Stimulated activated CD4-positive, alpha-beta T cell treated with anti-CD3 and anti-CD28 coated beads, TNF-alpha, amount 100 ng/mL, for 48 hours (primary cell): ENCODE measurements at places on chromosomes 5 and 9.

DNA sequence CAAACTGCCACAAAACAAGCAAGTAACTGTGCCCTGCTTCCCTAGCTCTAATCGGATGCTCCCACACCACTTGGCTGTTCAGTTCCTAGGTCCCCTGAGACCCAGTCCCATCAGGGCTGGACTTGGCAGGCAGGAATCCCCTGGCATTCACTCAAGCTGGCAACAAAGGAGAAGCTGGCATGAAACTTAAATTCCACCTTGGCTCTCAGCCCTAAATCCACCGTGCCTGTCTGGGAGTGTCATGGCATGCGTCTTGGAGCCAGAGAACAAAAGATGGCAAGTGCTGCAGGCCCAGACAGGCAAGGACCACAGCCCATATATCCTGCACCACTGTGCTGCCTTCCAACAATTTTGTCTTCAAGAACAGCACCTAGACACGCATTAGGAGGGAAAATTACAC is 38.2 kb downstream of the ETF1 start:
- no peak for DNase-seq

DNA sequence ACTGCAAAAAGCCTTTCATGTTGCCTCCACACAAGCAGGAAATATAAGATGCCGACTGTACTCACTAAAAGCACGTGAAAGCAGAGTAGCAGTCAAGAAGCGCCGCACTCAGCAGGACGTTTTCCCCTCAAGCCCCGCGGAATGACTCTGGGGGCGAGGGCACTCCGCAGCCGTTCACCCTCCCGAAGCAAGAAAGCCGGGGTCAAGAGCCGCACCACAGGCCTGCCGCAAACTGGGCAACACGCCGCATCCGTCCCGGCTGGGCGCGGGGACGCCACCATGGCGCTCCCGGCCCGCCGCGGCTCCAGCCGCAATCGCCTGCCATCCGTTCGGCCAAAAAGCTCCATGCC is 364 bp downstream of the RPS6 start:
- DNase-seq: no peak

DNA sequence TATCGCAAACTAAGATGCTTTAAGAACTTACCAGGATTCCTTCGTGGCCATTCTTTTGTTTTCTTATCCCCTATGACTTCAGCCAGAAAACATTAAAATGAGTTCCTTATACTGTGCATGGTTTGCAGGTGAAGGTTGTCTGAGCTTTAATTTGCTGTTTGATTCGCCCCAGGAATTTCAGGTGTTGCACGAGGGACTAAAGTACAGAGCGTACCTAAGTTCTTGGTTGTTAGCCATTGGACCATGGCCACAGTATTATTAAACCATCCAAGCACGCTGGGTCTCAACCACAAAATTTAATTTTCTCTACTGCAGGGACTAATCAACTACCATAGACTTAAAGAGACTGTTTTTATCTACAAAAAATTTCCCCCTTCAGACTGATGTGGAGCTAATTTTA is 208.4 kb upstream of the MPDZ start:
- DNase-seq: no peak

DNA sequence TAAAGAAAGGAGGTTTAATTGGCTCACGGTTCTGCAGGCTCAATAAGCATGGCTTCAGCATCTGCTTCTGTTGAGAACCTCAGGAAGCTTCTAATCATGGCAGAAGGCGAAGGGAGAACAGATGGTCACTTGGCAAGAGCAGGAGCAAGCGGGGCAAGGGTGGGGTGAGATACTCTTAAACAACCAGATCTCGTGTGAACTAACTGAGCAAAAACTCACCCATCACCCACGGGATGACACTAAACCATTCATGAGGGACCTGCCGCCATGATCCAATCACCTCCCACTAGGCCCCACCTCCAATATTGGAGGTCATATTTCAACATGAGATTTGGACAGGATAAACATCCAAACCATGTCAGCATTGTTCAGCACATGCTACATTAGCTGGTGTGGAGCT is 89.1 kb upstream of the HAND1 start:
- DNase-seq: no peak

DNA sequence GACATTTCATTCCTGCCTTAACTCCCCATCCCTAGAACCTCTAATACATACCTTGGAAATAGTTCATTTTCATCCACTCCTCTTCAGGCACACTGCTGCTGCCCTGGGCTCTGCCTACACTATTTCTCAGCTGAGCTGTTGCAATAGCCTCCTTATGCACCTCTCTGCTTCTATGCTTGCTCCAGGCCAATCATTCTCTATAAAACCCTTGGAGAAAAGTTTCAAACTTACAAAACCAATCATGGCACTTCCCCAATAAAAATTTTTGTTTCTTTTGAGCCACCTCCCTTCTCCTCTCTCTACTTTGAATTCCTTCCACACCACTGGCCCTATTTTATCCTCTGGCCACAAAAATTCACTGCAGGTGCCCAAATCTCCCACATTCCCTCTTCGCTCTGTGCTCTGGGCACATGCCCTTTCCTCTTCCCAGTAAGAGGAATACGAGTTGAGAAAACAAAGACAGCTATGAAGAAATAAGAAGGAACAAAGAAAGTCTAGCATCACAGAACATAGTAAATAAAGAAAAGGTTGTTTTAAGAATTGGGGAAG is 301.4 kb downstream of the ELAVL2 start:
- no peak for DNase-seq

DNA sequence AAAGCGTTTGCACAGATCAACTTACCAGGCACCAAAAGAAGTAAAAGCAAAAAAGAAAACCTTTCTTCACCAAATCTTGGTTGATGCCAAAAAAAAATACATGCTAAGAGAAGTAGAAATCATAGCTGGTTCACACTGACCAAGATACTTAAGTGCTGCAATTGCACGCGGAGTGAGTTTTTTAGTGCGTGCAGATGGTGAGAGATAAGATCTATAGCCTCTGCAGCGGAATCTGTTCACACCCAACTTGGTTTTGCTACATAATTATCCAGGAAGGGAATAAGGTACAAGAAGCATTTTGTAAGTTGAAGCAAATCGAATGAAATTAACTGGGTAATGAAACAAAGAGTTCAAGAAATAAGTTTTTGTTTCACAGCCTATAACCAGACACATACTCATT is 36.4 kb upstream of the CCDC152 start:
- DNase-seq: no peak

GRCh38 chr5:77210964-77211690 is 647 bp downstream of the PDE8B start:
- DNase-seq: no peak

DNA sequence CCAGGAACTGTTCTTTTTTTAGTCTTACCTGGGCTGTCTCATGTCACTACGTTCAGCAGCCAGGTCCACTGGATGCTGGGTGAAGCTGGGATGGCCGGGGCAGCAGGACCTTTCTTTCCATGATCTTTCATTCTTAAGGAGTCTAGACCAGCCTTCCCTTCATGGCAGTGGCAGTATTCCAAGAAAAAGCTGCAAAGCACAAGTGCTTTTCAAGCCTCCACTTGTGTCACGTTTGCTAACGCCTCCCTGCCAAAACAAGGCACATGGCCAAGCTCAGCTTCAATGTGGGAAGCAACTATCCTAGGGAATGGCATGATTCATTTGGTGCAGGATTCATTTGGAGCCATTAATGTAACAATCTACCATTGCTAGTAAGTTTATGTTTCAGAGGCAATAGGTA is 94.8 kb downstream of the RCL1 start:
- DNase-seq: no peak

- no peak for DNase-seq
These were observed 23.5 kb downstream of the ODF2 start for GRCh38 chr9:128479262-128479661.

DNA sequence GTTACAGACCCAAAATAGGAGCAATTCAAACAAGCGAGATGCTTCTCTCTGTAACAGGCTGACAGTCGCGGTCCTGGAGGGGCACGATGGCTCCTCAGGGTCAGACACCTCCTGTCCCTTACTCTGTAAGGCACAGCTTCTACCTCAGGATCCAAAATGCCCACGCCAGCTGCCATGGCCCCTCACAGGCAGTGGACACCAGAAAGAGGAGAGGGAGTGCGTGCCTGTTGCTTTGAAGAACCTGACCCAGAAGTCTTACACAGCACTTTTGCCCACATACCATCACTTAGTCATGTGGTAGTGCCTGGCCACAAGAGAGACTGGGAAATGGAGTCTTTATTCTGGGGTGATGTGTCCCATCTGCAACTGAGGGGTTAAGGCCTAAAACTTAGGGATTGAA is 11.6 kb upstream of the ABL1 start:
- no peak for DNase-seq

- DNase-seq: no peak
These were observed 691 bp downstream of the DMXL1 start for GRCh38 chr5:119071561-119071995.

DNA sequence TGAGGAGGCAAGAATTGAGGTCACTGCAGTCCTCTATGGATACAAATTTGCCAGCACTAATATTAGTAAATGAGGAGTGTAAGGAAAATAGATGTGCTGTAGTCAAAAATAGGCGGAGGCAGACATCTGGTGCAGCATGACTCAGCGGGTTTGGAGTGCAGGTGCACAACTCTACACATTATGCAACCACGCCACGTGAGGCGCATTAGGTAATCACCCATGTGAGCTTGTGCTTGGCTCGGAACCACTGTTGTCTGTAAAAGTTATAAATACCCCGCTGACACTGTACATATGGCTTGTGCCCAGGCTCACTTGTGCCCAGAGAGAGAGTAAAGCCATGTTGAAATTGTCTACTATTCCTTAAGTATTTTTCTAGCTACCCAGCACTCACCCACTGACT is 623.5 kb upstream of the NUDT12 start:
- DNase-seq: no peak

DNA sequence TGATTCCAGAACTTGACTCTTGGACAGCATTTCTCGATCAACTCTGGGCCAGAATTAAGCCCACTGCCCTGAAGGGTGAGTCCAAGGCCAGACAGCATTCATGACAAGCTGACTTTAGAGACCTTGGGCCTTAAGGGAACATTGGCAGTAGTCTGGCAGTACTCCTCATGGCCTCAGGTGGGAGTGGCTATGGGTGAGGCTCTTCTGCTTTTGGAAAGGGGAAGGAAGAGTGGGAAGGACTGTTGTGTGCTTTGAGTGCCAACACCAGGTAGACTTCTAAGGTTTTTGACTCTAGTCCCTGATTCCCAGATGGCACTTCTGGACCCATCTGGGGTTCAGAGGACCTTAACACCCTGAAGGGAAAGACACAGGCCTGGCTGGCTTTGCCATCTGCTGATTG is 530.4 kb downstream of the ACTL7B start:
- DNase-seq: no peak

- no peak for DNase-seq
These were observed 2.1 kb upstream of the IFT74 start for GRCh38 chr9:26954050-26954508.

GRCh38 chr5:42507451-42508097 is 84.3 kb downstream of the GHR start:
- DNase-seq: no peak

- DNase-seq: no peak
These were observed 8.2 kb downstream of the RAPGEF1 start for GRCh38 chr9:131731644-131732043.

DNA sequence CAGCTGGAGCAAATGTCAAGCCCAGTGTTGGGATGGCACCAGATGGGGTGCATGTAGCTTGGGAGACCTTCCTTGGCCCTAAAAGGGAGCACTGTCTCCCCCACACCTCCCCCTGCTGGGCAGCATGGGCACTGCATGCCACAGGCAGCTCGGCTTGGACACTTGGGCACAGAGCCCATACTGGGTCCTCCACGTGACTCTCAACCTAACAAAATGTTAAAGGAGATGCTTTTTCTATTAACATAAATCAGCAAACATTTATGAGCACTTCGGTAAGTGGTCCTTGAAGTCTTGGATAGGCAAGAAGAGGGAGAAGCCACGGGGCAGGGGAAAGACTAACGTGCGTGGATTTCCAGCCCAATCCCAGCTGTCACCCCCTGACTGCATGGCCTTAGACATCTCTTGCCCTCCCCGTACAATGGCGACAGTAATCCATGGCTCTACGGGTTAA is 23.9 kb upstream of the MAPK9 start:
- DNase-seq: peak; percentile 63

DNA sequence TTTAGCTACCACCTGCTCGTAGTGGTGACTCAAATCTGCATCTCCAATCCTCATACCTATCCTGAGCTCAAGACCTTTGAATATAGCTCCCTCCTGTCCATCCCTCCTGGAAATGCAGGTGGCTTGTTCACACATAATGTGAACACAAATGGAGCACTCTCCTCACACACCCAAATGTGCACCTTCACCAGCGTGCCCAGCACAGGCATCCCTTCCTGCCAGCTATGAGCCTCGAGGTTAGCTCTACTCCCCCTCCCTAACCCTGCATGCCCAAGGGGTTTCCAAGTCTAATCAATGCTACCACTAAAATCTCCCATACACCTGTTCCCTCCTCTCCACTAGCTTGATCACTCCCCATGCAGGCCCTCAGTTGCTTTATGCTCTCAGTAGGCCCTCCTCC is 2.2 kb upstream of the TGFBI start:
- no peak for DNase-seq
